ENCODE measurements at places on chromosomes 6 and 20.
A peak's percentile ranks its signal among the peaks of the same experiment; 100 is the strongest.

- DNase-seq, result no peak
Observed at GRCh38 chr6:7594579-7595125, 4.7 kb downstream of the SNRNP48 start.

DNA sequence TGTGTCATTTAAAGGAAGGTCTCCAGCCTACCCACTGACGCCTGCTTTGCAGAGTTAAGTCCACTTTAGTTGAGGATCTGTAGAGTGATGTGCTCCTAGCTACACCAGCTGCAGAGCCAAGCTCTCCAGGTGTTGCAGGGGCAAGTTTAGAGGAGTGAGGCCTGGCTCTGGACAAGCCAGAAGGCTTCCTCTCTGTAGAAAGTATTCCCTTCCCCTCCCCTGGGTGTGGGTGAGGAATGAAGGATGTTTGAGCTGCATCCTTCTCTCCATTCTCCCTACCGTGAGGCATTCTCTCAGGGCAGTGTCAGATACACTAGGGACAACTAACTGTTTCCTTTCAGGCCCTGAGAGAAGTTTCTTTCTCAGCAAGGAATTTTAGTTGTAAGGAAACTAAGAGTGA is 66.5 kb downstream of the ELOVL5 start:
- no peak for DNase-seq

- DNase-seq, result no peak
Observed at GRCh38 chr6:38805127-38805655, 90.1 kb downstream of the DNAH8 start.

- DNase-seq, result no peak
Observed at GRCh38 chr20:51788822-51789221, 13.5 kb downstream of the SALL4 start.

- DNase-seq, result no peak
Observed at GRCh38 chr6:114989279-114989964, 646.6 kb upstream of the HS3ST5 start.

DNA sequence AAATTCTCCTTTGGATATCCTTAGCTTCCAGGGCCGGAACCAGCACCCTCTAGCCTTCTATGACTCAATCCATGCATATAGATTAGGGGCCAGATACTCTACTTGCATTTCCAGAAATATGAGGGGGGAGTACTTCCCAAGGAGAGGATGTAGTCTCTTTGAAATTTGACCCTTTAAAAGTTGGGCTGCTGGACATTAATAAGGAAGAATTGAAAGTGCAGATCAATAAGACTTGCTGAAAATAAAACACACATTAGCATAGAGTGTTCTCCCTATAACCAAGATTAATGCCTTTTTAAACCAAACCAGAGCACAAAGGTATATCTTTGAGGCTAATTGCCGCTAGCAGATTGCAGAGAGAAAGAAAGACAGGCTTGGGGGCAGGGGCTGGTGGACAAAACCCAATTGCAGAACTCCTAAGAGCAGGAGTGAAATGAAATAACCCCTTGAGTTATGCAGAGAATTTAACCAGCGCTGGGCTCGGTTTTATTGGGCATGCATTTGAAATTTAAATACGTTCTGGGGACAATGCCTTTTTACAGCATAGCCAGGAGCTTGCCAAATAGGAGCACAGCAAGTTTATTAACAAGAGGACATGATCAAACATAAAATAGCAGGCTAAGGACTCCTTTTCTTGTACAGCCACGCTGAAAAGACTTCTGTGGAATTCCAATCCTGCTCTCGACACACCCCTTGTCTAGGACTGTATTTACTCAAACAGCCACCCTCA is 108.2 kb upstream of the SALL4 start:
- peak; percentile 16 for DNase-seq

GRCh38 chr6:36141091-36141490 is 10.8 kb downstream of the MAPK13 start:
- DNase-seq, result no peak

- DNase-seq, result peak; percentile 63
Observed at GRCh38 chr6:8219352-8219943, 117.1 kb upstream of the EEF1E1 start.

- DNase-seq, result no peak
Observed at GRCh38 chr6:97656706-97657350, 373.8 kb upstream of the MMS22L start.

GRCh38 chr6:68637071-68637470 is 2.0 kb downstream of the ADGRB3 start:
- DNase-seq, result no peak

GRCh38 chr20:20731000-20731944 is 18.8 kb upstream of the RALGAPA2 start:
- no peak for DNase-seq

GRCh38 chr6:106670236-106670635 is 40.9 kb downstream of the QRSL1 start:
- DNase-seq, result no peak

- no peak for DNase-seq
Observed at GRCh38 chr6:112522587-112522986, 175.5 kb downstream of the RFPL4B start.

DNA sequence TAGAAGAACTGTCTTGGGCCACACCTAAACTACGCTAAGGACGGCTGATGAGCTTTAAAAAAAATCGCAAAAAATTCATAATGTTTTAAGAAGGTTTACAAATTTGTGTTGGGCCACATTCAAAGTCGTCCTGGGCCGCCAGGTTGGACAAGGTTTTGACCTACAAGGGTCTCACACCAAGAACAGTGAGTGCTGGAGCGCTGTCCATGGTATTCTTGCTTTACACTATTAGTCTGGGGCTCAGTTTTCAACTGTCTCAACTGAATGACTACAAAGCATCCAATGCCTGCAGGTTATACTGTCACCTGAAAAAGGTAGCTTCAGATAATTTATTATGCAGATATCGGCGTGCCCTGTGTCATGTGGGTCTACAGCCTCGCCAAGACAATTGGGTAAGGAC is 3.7 kb upstream of the FAXC start:
- no peak for DNase-seq

- no peak for DNase-seq
Observed at GRCh38 chr6:13865141-13865540, 50.8 kb upstream of the MCUR1 start.

DNA sequence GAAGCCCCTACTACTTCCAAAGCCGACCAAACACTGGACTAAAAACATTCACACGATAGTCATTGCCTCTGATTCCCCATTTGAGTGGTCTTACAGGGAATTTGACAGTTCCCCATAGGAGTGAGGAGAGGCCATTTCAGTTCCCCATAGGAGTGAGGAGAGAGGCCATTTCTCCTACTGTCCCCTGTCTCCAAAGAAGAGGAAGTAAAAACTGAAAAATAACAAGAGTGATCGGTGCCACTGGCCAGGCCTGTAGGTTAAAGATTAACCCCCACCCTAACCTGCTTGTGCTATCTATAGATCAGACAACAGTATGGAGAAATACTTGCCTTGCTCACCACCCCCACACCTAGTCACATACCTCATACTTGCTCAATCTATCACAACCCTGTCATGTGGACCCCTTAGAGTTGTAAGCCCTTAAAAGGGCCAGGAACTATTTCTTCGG is 204.0 kb upstream of the MOCS1 start:
- peak; percentile 50 for DNase-seq

DNA sequence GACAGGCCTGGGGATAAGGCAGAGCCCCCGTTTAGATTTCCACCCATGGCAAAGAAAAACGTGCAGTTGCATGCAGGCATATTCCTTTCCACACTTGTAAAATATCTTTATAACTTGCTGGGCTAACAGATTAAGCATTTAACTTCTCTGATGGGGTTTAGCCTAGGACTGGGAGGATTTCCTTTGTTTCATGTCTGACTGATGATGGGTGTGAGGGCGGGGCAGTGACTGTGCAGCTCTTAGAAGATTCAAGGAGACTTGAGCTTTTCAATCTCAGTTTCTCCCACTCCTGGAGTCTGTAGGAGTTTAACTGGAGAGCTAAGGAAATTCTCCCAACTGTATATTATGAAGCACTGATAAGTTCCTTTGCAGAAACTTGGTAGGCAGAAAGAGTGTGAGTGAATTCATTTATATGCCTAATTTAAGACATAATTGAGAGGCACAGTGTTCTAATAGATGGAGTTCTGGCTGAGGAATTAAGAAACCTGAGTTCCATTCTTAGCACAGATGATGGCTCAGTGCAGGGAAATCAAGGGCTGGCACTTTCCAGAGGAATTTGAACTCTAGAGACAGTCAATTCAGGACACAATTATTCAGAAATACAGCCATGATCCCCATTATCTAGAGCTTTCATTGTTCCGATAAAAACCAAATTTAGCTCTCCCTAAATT is 214.6 kb upstream of the CNR1 start:
- DNase-seq, result no peak

- DNase-seq, result no peak
Observed at GRCh38 chr6:13830803-13831202, 16.4 kb upstream of the MCUR1 start.

DNA sequence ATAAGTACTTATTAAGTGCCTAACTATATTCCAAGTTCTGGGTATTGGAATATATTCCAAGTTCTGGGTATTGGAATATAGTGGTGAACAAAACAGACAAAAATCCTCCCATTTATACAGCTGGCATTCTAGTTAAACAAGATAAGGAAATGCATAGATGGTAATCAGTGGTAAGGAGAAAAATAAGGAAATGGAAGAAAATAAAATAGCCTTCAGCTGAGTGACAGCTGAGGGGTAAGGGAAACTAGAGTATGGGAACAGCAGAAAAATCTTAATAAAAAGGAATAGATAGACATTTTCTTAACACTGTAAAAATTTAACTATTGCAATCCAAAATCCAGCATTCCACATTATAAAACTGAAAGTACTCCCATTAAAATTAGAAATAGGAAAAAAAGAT is 17.2 kb upstream of the WFDC10A start:
- DNase-seq, result no peak
